ENCODE measurements at places on chromosomes 3 and 15.

DNA sequence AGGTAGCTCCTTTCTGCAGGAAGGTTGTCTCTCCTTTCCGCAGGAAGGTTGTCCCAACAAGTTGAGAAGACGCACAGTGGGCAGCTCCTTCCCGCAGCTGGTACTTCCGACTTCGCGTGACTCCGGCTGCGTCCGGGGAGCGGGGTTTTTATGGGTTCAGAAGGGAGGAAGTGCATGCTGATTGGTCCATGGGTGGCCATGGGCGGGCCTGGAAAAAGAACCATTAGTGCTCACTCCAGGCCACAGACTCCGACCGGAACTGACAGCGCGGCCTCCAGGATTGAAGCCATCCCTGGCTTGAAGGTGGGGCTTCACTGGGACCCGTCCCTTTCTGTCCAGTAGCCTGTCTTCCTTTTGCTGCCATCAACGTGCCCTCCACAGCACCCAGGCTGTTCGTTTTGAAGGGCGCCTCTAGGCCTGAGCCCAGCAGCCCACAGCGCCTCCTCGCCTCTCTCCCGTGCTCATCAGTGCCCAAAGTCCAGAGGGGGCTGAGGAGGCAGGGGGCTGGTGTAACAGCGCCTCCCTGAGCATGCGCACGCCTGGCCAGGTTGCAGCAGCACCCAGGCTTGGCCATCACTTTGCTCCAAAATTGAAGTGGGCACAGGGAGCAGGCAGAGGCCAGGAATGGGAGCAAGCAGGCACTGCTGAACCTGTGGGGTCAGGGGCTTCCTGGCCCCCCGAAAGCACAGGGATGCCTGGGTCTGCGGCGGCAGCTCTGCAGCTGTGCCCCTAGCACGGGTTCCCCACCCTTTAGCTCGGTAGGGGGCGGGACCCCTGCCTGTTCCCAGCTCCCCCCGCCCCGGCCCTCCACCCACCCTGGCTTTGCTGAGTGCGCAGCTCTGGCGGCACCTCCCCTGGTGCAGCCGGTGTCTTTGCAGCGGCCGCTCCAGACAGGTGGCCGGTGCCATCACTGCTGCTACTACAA is 330.6 kb upstream of the MCTP2 start:
- DNase-seq, result no peak

DNA sequence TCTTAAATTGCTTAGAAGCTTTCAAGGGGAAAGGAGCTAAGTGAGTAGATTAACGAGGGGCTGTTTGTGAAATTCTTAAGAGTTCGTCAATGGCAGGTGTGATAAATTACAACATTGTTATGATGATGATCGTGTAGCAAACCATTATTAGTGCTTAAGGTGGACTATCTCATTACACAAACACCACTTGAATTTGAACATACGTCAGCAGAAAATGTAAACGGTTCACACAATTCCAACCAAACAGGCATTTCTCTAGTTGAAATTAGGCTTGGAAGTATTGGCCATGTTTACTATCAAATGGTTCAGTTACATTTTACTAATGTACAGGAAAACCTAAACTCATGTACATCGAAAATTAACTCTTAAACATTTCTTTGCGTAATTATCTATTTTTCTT is 102.8 kb downstream of the PYDC2 start:
- no peak for DNase-seq

DNA sequence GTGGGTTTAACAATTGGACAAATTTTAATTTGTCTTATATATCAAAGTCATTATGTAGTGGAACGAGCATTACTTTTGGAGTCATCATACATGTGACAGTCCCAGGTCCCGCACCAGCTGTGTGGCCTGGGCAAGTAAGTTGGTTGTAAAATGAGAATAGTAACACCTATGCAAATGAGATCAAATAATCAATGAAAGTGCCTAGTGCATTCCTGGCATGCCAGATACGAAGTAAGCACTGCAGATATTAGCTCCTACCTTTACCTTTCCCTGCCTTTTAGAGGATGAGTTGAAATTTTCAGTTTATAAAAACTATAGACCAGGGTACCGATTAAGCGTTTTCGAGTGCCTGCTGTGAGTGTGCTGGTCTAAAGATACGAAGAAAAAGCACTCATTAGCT is 134.1 kb downstream of the LRIG1 start:
- DNase-seq, result no peak

GRCh38 chr15:56948000-56948763 is 29.7 kb downstream of the TCF12 start:
- no peak for DNase-seq

DNA sequence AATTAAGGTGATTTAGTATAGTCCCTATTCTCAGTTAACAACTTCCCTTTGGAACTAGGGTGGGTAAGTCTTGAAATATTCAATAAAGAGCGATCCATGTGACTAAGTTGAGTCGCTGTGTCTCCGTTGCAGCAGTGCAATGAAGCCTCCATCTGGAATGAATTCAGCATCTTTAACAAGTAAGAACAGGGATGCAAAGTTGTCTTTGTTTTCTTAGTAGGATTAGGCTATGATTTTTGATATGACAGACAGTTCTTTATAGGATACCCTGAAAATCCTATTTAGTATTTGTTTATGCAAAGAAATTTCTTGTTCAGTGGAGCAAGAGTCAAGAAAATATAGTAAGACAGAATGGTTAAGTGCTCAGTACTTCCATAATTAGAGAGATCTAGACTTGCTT is 52.7 kb downstream of the RBMS3 start:
- DNase-seq, result no peak

- DNase-seq, result no peak
Observed at GRCh38 chr15:100959066-100960050, 40.2 kb downstream of the LRRK1 start.

GRCh38 chr15:62269504-62269903 is 104.4 kb upstream of the C2CD4B start:
- DNase-seq, result no peak

DNA sequence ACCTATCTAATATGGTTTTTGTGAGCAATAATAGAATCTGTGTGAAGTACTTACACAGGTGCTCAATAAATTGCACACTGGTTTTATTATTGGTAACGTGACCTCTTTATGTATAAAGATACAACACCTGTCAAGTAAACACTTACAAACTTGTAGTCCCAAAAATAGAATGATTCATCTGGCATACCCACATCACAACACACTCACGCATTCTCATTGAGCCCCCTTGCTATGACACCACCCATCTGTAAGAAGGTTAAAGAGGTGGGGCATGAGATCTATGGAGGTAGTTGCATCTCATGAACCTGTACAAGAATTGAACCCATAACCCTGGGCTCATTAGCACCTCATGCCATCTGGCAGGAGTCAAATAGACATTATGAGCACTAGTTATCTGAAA is 134.9 kb upstream of the THBS1 start:
- DNase-seq, result no peak

DNA sequence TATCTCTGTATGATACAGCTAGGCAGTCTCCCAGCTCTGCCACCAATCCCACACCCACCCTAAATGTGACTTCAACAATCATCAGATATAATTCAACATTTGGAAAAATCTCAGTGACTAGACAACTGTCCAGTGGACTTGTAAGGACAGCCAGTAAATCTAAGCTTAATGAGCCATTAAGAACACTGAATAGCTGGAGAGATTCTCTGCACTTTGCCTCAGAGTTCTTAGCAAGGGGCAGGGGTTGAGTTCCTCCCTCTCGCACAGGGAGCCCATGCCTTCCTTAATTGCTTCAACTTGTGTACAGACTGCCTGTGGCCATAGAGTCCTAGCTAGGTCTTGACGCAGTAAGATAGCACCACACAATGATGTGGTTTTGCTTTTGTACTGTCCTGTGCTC is 15.6 kb downstream of the MEX3B start:
- DNase-seq, result no peak

DNA sequence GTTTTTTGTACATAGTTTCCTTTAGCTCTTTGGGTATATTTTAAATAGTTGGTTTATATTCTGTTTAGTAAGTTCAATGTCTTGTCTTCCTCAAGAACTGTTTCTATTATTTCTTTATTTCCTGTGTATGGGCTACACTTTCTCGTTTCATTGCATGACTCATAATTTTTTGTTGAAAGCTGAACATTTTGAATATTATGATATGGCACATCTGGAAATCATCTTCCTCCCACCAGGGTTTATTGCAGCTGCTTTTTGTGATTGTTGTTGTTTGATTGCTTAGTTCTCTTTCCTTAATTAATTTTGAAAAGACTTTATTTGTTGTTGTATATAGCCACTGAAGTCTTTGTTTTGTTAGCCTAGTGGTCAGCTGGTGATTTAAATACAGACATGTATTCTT is 43.8 kb downstream of the LSM3 start:
- DNase-seq, result no peak

DNA sequence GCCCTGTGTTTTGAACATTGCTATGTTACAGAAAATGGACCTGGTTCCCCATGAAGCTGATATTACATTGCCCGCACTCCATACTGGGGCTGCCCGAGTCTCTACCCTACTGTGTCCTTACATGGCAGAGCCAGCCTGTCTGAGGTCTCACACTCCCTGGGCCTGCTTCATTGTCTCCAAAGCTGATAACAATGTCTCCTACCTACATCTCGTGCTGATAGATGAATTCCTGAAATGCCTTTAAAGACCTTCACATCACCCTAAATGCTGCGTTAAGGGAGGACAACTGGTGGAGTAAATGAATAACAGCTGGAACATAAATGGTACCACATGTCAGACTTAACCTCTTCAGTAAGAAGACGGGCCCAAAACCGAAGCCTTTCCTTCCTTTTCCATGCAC is 62.9 kb upstream of the PTX3 start:
- DNase-seq, result no peak

GRCh38 chr3:61141697-61142096 is 109.6 kb downstream of the FHIT start:
- DNase-seq, result no peak

GRCh38 chr15:51232581-51232980 is 105.8 kb downstream of the CYP19A1 start:
- DNase-seq, result no peak

- DNase-seq, result no peak
Observed at GRCh38 chr3:127545711-127546457, 44.6 kb downstream of the TPRA1 start.

DNA sequence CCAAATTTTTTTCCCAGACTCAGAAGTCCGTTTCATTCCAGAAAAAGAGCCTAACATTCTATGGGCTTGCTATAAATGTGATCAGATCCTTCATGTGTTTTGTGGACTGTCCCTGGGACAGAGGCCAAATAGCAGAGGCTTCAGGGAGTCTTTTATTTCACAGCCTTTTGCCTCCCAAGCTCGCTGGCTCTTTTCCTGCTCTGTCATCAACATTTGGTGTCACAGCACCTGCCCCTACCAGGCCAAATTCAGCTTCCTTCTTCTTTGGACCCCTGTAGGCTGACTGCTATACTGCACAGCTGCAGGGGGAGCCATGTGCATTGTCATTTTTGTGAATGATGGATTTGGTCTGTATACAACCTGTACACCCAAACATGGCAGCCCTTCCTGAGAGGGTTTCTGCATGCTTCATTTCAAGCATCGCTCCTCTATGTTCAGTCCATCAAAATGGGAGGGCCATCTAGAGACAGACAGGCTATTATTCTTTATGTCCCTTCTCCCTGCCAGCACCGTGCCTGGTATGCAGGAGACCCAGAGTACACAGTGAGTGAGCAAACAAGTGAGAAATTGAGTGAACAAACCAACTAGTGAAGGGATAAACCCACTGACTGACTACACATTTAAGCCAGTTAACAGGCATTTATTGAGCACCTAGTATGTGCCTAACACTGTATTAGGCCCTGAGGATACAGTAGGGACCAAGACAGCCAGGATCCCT is 17.9 kb upstream of the RPP14 start:
- no peak for DNase-seq

GRCh38 chr3:97990624-97991292 is 18.5 kb upstream of the RIOX2 start:
- DNase-seq, result no peak

- DNase-seq, result no peak
Observed at GRCh38 chr3:149581248-149581647, 76.6 kb downstream of the WWTR1 start.

DNA sequence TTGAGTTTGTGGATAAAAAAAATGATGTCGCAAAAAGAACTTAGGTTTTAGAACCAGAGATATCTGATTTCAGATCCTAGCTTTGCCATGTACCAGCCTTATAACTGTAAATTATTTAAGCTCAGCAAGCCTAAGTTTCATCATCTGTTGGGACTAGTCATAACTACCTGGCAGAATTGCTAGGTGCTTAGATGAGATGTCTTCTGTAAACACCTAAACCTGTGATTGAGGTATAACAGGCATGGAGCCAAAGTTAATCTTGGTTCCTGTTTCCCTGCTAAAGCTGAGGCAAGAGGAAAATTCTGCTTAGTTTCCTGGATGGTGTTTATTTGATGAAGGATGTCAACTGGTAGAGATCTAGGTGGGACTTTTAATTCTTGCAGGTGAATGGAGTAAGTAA is 331.3 kb upstream of the RBMS3 start:
- DNase-seq, result no peak

DNA sequence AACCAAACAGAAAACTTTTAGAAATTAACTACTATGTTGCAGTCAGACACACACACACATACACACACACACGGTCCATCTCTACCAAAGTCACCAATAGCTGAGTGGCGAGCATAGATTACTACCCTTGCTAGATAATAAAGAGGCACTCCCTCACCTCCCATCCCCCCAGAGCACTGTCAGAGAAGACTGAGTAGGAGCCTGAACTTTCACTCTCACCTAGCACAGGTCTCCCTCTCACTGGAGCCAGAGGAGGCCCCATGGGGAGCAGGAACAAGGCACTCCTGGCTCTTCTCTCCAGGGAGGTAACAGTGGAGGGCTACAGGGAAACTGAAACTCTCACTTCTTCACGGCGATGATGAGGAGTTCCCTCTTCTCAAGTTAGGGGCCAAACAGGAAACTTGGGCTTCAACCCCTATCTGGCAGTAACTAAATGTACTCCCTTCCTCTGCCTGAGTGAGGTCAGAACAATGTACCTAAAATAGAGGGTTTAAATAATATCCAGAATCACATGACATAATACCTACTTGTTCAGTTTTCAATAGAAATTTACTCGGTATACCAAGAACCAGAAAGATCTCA is 975.3 kb upstream of the GBE1 start:
- no peak for DNase-seq

DNA sequence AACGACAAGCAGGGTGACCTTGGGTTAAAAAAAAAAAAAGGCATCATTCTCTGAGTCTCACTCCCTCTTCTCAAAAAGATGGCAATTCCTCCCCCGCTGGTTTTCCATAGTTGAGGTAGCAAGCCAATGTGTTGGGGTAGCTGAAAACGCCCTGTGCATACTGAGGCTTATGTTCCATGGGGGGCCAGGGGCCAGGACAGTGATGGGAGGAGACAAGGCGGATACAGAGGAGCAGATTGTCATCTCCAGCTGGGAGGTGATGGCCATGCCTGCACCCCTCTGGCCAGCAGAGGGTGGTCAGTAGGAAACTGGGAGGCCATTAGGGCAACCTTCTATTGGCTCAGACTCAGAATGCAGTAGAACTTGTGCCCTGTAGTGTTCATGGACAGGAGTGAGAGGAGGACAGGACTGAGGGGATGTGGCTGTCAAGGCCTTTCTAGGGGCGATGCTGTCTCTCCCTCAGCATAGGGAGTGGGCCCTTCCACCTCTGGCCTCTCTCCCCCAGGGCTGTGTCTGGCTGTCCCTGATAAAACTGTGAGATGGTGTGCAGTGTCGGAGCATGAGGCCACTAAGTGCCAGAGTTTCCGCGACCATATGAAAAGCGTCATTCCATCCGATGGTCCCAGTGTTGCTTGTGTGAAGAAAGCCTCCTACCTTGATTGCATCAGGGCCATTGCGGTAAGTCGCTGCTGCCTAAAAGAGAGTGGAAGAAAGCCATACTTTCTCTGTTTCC is 1.9 kb downstream of the TF start:
- DNase-seq, result no peak

- DNase-seq, result no peak
Observed at GRCh38 chr3:171364500-171364899, 95.7 kb downstream of the TNIK start.

- DNase-seq, result no peak
Observed at GRCh38 chr3:186286114-186286513, 75.9 kb downstream of the DGKG start.
